ENCODE measurements at places on chromosomes 7 and 10.
A peak's percentile ranks its signal among the peaks of the same experiment; 100 is the strongest.

- no peak for DNase-seq
These were observed 325.1 kb upstream of the PLXDC2 start for GRCh38 chr10:19491166-19491565.

- DNase-seq, result no peak
These were observed 64.5 kb downstream of the PDIA4 start for GRCh38 chr7:148963583-148964482.

DNA sequence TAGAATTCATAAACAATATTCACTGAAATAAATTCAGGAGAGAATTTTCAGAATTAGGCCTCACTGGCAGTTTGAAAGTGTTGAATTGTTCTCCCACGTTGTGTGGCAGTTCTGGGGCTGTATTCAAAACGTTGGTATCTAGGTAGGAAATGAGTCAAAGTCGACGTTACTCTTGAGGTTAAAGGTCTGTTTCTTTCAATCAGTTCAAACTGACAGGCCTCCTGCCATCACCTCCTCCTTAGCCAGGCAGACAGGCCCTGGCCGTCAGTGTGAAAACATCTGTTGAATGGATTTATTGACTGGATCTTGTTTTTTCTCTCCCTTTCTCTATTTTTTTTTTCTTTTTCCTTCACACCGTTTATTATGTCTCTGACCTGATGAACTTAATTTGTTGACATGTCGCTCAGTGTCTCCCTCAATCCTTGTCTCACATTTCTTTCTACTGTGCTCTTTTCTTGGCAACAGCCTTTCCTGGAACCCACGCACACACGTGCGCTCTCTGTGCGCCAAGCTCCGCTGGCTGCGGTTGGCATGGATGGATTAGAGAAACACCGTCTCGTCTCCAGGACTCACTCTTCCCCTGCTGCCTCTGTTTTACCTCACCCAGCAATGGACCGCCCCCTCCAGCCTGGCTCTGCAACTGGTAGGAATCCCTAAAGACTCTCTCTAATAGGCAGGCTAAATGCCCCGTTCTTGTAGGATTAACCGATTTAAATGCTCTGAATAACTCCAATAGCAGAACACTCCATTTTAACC, 231.7 kb downstream of the HDAC9 start:
- no peak for DNase-seq

- peak; percentile 95 for DNase-seq
These were observed 5.1 kb downstream of the COMTD1 start for GRCh38 chr10:75230600-75231038.

- no peak for DNase-seq
These were observed 94.4 kb upstream of the STEAP4 start for GRCh38 chr7:88401009-88401623.

- no peak for DNase-seq
These were observed 829.5 kb downstream of the REEP3 start for GRCh38 chr10:64350665-64351064.

GRCh38 chr7:110918949-110919548, 171.9 kb upstream of the LRRN3 start:
- DNase-seq, result no peak

DNA sequence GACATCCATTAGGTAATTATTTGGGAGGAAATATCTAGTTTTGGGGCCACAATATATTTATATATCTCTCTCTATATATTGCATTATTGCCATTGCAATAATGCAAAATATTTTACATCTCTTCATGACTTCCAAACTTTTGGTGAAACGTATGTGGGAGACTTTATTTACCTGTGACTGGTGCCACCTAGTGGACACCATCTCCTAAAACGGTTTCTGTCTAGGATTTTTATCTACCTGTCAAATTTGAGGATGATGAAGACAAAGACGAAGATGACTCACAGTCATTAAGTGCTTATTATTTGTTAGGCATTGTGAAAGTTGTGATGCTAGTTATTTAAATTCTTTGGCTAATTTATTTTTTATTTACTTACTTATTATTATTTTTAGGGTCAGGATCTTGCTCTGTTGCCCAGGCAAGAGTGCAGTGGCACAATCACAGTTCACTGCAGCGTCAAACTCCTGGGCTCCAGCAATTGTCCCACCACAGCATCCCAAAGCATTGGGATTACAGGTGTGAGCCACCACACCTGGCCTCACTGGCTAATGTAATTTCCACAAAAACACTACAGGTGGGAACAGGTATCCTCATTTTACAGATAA, 18.7 kb upstream of the CBLL1 start:
- DNase-seq, result peak; percentile 52

DNA sequence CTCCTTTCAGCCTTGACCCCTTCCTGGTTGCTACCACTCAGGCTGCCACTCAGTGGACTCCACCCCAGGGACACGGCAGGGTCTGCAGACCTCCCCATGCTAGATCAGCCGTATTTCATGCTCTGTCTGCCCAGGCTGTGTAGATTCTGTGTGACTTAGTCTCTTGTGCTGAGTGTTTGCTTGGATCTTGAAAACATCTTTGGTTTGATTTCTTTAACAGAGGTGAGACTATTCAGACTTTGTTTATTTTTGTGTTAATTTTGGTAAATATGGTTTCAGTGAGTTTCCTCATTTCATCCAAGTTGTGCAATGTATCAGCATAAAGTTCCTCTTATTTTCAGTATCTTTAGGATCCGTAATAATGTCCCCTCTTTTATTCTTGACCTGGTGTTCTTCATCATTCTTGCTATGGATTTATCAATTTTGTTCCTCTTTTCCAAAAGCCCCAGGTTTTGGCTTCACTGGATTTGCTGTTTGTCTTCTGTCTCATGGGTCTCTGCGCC, 21.2 kb upstream of the PWWP2B start:
- no peak for DNase-seq

DNA sequence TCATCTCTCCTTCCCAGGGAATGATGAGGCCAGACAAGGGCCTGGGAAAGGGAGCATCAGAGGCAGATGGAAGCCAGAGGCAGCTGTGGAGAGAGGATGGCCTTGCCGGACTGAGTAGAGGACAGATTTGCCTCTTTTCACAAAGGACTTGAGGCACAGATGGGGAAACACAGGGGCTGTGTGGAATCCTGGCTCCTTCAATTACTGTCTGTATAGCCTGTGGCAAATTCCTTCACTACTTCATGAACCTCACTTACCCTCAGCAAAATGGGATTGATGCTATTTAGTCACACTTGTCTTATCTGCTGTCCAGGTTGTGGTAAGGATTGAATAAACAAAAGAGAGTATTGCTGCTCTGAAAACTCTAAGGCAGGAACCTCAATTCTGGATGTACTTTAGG, 40.3 kb downstream of the SLC25A28 start:
- no peak for DNase-seq

GRCh38 chr7:116692401-116693308, 20.7 kb downstream of the MET start:
- DNase-seq, result no peak

Data from effector CD4-positive, alpha-beta T cell (primary cell).